ENCODE measurements at places on chromosomes 7 and 10.

DNA sequence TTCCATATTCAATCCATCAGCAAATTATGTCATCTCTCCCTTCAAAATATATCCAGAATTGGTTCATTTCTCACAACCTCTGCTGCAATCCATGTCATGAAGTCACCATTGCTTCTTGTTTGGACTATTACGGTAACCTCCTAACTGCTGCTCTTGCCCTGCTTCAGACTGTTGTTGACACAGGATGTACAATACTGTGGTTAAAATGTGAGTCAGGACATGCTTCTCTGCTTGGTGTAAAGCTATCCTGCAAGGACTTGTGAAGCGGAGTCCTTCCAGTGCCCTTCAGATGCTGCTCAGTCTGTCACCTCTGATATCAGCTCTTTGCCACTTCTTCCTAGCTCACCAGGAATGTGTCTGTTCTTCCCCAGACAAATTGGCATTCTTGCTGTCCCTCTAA lies 10.4 kb upstream of the NXPH1 start:
- no peak for DNase-seq
- H3K27me3 ChIP-seq = peaks cover 13% of the 10 kb centered on the region
- H3K36me3 ChIP-seq = no peaks in the 10 kb centered on the region

DNA sequence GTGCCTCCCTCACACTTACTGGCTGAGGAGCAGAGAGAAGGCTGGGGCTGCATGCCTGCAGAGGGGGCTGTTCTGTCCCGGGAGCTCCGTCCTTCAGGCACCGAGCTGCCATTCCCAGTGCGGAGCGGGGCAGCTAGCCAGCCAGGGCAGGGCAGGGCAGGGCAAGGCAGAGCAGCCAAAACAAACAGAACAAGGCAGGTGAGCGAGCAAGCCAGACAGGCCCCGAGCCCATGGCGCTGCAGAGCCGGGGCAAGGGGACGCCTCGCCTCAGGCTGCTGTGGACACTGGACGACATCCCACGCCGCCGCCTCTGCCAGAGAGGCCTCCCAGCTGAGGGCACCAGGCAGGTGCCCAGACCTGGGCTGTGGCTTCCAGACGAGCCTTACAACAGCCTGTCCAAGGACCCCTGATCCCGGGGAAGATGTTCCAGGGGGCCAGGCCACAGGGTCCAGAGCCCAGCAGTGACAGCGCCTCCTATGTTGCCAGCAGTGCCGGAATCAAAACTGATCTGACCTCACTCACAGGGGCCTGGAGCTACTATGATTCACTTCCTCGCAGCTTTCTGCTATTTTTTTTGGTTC lies 8.2 kb upstream of the NDST2 start:
- H3K36me3 ChIP-seq = no peaks in the 10 kb centered on the region
- no peaks in the 10 kb centered on the region for H3K4me1 ChIP-seq
- H3K27me3 ChIP-seq = no peaks in the 10 kb centered on the region
- H3K4me3 ChIP-seq = no peak overlapping the region

DNA sequence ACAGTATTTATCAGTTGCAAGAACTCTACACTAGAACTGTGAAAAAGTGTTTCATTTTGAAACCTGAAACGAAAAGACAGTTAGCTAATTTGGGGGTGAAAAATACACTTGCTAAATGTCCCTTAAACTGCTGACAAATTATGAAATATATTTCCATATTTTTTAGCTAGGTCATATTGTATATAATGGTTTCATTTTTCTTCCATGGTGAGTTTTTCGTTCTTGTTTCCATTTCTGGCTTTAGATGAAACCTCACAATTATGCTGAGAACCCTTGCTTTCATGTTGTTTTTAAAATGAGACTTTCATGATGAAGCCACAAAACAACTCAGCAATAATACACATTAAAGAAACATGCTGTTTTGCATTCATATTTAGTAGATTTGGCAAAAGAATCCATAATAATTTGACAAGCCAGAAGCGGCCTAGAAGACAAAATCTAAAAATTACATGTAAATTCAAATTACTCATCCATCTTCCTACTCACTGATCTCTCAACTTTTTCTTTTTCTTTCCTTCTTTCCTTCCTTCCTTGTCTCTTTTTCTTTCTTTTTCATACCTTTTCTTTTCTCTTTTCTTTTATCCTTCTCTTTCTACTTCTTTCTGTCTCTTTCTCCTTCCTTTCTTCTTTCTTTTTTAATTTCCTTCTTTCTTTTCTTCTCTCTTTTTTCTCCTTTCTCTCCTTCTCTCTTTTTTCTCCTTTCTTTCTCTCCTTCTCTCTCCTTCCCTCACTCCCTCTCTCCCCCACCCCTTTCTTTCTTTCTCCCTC lies 46.5 kb upstream of the ITGB8 start:
- H3K27ac ChIP-seq = no peak overlapping the region
- no peaks in the 10 kb centered on the region for H3K36me3 ChIP-seq
- no peaks in the 10 kb centered on the region for H3K27me3 ChIP-seq
- H3K4me3 ChIP-seq = no peak overlapping the region

GRCh38 chr10:79378647-79379511 lies 31.6 kb downstream of the PPIF start:
- H3K27me3 ChIP-seq = no peaks in the 10 kb centered on the region
- no peak overlapping the region for H3K4me3 ChIP-seq
- H3K4me1 ChIP-seq = peaks cover 8% of the 10 kb centered on the region

DNA sequence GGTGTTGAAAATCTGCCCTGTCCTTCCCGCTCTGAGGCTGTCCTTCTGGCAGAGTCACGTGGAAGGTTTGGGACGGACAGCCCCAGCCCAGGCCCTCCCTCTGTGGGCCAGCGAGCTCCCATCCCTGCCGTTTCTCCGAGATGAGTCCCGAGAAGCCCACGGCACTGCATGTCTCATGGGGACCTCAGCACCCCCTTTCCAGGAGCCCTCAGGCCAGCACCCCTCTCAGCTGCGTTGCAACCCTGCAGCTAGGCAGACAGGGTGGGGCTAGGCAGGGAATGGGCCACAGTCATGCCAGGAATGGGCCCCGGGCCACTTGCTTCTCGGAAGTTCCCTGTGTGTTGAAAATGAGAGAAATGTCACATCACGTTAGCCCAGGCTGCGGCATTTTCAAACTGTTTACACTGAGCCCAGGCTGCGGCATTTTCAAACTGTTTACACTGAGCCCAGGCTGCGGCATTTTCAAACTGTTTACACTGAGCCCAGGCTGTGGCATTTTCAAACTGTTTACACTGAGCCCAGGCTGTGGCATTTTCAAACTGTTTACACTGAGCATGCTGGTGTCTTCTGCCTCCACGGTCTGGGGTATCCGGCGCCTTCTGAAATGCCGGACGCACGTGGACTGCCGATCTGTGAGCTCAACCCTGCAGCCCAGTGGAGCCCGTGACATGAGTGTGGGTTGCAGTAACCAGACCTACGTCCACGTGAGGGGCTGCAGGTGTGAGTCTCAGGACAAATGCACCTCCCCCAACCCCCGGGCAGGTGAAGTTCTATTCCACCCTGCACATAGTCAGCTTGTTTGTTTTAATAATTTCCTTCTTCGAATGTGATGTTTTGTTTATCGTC lies 42.6 kb downstream of the FAM20C start:
- H3K4me3 ChIP-seq = no peak overlapping the region
- H3K27ac ChIP-seq = no peak overlapping the region
- no peak for DNase-seq
- no peaks in the 10 kb centered on the region for H3K27me3 ChIP-seq

DNA sequence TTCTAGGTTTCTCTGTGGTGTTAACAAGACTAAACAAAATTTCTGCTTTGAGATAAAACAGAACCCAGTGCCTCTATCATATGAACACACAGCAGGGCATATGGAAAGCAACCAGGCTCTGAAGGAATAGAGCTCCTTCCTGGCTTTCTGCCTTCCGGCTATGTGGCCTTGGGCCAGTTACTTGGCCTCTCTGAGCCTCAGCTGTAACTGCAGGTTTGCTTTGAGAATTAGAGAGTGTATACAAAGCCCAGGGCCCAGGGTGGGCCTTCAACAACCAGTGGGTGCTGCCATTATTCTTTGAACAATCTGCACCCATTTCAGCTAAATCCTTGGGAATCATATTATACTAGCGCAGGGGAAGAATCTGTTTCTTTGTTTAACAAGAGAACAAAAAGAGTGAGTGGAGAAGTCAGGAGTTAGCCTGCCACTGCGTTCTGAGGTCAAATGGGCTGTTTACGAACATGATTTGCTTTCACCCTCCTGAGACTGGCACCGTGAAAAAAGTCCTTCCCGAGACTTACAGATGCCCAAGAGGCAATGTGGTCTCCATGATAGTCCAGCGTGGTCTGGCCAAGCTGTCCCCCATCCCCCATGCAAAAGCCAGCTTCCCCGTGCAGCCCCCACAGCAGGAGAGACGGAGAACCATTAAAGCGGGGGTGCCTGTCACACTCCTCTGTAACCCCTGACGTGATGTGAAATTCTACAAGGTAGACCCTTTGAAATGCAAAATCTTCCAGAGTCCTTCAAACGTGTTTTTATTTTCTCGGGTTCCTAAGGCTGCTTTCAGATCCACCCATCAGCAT lies 4.9 kb downstream of the FAM53B start:
- H3K27ac ChIP-seq = no peak overlapping the region
- no peaks in the 10 kb centered on the region for H3K36me3 ChIP-seq
- no peak overlapping the region for H3K4me3 ChIP-seq

GRCh38 chr10:46106410-46107255 lies 60.6 kb upstream of the MSMB start:
- H3K4me3 ChIP-seq = peak overlapping the region; percentile 30
- peaks cover 12% of the 10 kb centered on the region for H3K27me3 ChIP-seq
- peak; percentile 77 for DNase-seq
- H3K4me1 ChIP-seq = peaks cover 6% of the 10 kb centered on the region
- H3K27ac ChIP-seq = peak overlapping the region; percentile 20

Measured in cardiac muscle cell (in vitro differentiated cells and primary cell).